Esophagus squamous epithelium (tissue), 5 donors: ENCODE measurements at places on chromosomes 7 and 10.

GRCh38 chr7:69358163-69358821 is 240.0 kb upstream of the AUTS2 start:
- DNase-seq, result no peak

- DNase-seq, result no peak
Observed at GRCh38 chr7:100878685-100879084, 3.8 kb downstream of the SRRT start.

DNA sequence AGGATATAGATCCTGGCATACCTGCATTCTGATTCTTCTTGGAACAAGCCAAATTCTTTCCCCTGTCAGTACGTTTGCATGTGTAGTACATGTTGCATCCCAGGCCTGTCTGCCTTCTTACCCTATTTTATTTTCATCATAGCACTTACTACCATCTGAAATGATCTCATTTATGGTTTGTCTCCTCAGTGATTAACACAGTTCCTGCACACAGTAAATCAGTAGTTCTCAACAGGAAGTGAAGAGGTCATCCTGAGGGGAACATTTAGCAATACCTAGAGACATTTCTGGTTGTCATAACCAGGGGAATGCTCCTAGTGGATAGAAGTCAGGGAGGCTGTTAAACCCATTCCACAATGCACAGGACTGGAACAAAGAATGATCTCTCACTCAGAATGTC is 38.2 kb upstream of the SLC26A4 start:
- DNase-seq, result no peak

DNA sequence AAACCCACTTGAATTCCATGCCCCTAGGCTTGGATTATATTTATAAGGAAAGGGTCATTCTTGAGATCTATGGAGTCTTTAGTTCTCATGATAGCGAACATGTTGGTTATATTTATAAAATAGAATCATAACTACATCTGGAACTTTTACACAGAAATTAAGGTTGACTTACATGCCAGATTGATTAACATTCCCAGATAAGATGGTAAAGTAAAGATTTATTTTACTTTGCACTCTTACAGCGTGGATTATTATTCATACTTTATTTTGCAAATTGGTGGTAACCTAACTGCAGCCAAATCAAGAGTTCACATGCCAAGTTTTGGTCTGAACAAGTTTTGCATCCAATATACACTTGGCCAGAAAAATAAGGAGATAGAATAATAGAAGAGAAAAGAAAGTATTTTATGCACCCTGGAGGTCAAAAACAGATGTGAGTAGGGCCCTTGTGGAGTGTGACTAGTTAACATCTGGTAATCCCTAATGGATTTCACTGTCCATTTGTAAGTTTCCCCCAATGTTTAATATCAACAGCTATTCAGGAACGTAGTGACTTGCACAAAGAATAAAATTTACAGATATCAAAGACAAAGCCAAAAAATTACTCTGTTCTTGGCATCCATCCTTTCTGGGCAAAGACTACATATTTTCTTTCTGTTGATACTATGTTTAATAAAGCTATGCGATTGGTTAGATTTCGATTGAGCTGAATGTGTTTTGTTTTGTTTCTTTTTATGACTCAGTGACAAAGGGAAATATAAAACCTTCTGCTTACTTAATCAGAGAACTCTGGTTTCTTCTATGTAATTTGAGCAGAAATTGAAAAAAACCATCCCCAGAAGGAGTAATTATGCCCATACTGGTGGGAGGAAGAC is 10.1 kb upstream of the TMEM26 start:
- no peak for DNase-seq

DNA sequence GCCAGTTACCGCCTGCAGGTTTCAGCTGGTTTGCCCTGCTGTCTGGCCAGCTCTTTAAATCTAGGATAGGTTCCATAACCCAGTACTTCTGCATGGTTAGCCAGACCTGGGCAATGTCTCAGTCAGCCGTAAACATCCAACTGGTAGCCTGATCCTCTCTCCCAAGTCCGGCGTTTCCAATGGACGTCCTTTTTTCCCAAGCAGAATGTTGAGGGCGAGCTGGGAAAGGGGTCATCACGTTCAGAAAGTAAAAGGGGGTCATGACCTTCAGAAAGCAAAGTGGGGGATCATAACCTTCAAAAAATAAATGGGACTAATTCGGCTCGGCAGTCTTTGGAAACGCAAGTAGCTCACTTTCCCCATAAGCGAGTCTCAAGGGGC is 430 bp downstream of the PON3 start:
- DNase-seq, result no peak
